ENCODE measurements at places on chromosomes 6 and 20. TPM values are rescaled to one million over a fixed set of nuclear protein-coding genes. Genes with fewer than 3 reads are reported as not detected.

KCNK15 gene
- 0.48 TPM for total RNA-seq

DNA sequence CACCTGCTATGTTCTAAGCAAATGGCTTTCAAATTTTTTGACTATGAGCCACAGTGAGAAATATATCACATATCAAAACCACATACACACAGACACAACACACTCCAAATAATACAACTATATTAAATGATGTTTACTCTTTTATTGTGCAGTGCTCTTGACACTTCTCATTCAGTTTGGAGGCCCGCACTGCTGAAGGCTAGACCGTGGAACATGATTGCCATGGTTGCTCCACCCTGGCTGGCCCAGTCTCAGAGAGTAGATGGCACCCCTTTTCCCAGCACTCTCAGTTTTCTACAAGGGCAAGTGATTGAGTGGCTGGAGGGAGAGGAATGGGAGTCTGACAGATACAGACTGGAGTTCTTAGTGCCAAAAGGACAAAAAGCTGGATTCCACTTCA, 86.9 kb downstream of the SH3BGRL2 start:
- no peak for DNase-seq

WFDC5 gene
- 1.4 TPM for total RNA-seq

DNA sequence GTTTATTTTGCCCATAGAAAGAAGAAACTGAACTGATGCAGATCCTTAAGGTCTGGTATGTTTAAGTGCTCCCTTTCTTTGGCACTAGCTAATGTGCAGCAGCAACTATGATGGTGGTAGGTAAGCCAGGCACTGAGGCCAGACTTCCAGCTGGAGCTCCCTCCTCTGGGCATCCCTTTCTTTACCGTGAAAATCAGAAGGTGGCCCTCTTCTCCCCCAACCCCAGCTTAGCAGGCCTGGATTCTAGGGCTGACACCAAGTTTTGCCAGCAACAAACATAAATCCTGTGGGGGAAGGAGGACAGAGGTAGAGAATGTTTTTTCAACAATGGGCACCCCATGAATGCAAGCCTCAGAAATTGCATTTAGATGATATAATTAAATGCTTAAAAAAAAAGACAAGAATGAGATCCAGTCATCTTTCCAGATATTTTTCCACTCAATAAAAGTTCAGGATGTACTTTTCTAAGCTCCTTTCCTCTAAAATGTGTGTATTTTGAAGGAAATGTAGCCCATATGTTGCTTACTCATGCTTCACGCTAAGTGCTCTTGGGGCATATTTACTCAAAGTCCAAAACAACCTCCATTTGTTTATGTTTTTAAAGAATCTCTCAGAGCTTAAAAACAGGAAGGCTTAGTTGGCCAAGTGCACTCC, 123.9 kb upstream of the NXT1 start:
- DNase-seq: no peak

DNA sequence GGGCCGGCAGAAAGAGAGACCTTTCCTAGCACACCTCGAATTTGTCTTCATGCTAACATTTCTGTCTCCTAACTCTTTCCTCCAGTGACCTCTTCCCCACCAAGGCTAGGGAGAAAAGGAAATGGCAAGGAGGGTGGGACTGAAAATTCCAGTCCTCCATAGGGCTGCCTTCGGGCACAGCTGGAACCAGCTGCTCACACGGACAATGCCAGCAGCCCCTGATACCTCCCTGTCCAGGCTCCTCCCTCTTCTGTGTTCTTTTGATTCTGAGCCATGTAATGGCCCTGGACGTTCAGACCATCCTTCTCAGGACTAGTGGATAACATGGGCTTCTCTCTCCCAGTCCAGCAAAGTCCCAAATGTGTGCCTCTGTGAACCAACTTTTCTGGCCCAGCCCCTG, 29.1 kb upstream of the PHACTR3 start:
- no peak for DNase-seq

GRCh38 chr20:53535878-53536277, 57.8 kb downstream of the ZNF217 start:
- DNase-seq: no peak

ZNF165 gene
- total RNA-seq: 6.1 TPM

ANKRD66 gene
- not detected for total RNA-seq

- DNase-seq: no peak
These were observed 88.8 kb downstream of the ADAT2 start for GRCh38 chr6:143361536-143362191.

DNA sequence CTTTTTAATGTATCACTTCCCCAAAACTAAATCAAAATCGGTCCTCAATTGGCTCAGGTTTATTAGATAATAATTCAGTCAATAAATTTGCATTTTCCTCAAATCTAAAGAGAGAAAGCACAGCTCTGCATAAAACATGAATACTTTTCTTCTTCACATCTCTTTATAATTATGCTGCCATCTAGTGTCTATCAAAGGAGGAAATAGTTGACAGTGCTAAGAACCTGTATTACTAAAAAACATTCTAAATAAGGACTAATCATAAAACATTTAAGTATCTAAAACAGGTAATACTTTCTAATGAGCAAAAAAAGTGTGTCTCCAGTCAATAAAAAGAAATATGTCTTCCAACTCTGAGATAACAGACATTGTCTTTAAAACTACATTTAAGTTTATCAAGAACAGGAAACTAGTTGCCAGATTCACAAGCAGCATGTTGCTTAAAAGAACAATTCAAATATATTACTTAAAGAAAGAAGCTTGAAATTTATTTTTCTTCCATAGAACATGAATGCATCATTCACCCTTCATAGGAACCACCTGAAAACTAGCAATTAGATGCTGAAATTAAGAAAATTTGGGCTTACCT, 56.5 kb upstream of the DST start:
- no peak for DNase-seq

DNA sequence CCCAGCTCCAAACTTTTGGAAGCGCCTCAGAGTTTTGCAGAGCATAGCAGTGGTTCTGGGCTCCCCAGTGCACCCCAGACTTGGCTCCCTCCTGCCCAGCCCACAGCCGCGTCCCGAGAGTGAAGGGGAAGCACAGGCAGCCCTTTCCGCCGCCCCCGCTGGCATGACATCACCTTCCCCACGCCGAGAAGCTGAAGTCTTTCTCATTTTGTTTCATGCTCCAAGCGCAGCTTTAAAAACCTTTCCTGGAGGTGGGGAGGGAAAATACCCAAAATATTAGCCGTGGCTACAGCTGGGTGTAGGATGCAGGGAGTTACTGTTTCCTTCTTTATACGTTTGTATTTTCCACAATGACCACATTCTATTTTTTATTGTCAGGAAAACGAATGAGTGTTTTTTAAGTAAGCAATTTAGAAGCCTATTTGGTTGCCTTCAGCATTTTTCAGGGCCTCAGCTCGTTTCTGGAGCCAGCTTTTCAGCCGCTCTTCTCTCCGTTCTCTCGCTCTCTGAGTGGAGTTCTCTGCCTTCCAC, 72.9 kb downstream of the SNX5 start:
- peak; percentile 80 for DNase-seq

TNFRSF6B gene
- 1.2 TPM for total RNA-seq

All from activated T-cell treated with anti-CD3 and anti-CD28 coated beads, Interleukin-2, amount 50 U/mL, for 72 hours (primary cell).